Heart right ventricle (tissue), 16 donors: ENCODE measurements at places on chromosomes 1 and 21.

DNA sequence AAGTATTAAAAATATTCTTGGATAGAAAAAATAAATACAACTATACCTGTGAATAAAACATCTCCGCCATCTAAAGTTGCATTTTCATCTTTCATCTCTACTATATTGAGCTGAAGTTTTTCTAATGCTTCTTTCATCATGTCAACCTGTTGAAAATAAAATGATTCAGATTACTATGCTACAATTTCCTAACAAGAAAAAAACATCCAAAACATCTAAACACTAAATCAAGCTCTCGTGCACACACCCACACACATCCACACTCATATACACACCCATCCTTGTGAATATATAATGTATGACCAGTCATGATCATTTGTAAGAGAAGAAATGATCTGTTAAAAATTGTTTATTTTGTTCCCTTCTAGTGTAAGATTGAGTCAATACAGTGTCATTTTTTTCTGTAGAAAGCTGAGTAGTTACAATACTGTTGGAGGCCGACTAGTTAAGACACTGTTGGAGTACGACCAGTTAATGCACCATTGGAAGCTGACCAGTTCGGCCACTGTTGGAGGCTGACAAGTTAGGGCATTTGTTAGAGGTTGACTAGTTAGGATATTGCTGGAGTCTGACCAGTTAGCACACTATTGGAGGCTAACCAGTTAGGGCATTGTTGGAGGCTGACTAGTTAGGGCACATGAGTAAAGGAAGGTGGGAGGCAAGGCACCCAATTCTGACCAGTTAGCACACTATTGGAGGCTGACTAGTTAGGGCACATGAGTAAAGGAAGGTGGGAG lies 82.4 kb upstream of the BCL10 start:
- H3K27ac ChIP-seq: no peak overlapping the region
- H3K4me3 ChIP-seq: no peak overlapping the region
- H3K36me3 ChIP-seq: no peaks in the 10 kb centered on the region
- no peak for DNase-seq
- H3K27me3 ChIP-seq: no peaks in the 10 kb centered on the region

DNA sequence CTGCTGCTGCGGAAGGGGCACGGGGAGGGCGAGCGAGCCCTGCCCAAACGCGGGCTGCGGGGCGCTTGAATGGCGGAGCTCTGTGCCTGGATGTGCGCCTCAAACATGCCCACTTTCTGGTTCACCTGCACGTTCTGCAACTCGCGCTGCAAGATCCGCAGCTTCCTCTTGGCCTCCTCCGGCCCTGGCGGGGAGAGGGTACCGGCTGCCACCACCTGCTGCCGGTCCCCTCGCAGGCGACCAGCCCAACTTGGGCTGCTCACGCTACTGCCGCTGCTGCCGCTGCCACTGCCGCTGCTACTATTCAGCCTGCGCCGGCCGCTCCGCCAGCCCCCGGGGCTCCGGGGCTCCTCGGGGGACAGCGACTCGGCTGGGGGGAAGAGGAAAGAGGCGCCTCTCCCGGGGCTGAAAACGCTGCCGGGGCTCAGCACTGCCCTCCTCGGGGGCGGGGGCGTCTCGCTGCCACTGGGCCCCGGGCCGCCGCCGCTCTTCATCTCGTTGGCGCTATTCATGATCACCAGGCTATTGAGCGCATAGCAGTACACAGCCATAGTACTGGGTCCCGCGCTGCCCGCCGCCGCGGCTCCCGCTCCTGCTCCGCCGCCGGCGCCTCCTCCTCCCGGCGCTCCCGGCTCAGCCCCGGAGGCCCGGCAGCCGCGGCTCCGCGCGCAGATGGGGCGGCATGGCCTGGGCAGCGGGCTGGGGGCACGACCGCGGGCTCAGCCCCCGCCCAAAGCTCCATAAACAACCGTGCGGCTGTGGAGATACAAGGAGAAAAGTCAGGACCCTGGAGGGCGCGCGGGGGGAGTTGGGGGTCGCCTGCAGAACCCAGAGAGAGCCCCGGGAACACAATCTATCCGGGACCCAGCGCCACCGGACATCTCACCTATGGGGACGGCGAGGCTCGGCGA lies 1.9 kb downstream of the ITPKB start:
- peak overlapping the region; percentile 97 for H3K27ac ChIP-seq
- H3K4me3 ChIP-seq: peak overlapping the region; percentile 86
- peaks cover 59% of the 10 kb centered on the region for H3K4me1 ChIP-seq
- H3K36me3 ChIP-seq: no peaks in the 10 kb centered on the region
- peak; percentile 49 for DNase-seq
- H3K27me3 ChIP-seq: no peaks in the 10 kb centered on the region

DNA sequence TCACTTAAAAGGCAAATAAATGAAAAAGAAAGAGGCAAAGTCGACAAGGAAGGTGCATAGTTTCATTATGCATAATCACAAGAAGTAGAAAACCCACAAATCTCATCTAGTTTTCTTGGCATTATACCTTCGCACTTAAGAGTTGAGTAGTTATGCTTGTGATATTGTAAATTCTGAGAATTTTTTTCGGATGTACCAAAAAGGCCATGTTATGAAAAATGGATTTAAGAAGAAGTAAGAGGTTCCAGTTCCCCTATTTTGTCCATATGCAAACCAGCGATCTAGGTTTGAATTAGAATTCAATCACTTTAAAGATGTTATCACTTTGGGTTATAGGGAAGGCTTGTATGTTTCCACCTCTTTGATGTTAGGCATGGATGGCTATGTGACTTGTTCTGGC lies 7.9 kb upstream of the ERICH3 start:
- no peak overlapping the region for H3K4me3 ChIP-seq
- no peaks in the 10 kb centered on the region for H3K27me3 ChIP-seq
- no peaks in the 10 kb centered on the region for H3K4me1 ChIP-seq
- no peak overlapping the region for H3K27ac ChIP-seq

- no peaks in the 10 kb centered on the region for H3K4me1 ChIP-seq
- DNase-seq: no peak
- no peak overlapping the region for H3K27ac ChIP-seq
- H3K4me3 ChIP-seq: no peak overlapping the region
Observed at GRCh38 chr1:55154616-55155015, 60.5 kb downstream of the USP24 start.

DNA sequence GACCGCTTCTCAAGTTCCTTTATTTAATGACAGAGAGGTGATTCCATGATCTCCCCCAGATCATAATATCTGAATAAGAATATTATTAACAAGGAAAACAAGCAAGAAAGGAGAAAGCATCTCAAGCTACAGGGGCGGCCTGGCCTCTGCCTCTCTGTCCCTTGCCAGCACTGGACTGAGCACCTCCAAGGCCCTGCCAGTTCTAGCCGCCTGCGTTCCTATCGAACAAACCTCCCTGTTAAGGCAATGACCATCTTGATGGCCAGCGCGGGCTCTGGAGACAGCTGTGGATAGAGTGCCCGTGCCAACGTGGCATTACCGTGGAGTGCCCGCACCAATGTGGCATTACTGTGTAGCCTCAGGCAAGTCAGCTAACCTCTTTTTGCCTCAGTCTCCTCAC lies 84.8 kb downstream of the NPHP4 start:
- H3K27me3 ChIP-seq: no peaks in the 10 kb centered on the region
- peaks cover 23% of the 10 kb centered on the region for H3K36me3 ChIP-seq
- no peaks in the 10 kb centered on the region for H3K4me1 ChIP-seq

DNA sequence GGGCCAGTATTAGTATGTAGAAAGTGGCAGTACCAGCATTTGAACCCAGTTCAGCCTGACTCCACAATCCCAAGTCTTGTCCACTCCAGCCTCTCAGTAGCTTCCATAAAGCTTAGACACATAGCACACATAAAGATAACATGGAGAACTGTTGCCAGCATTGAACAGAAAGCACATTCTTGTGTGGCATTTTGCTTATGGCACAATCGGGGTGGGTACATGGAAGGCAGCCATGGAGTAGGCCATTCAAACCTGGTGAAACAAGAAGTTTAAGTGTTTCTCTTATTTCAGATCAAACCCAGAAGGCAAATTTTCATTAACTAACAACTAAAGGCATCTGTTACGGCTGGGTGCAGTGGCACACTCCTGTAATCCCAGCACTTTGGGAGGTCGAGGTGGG lies 102.7 kb downstream of the HIVEP3 start:
- no peaks in the 10 kb centered on the region for H3K36me3 ChIP-seq
- no peak for DNase-seq
- no peak overlapping the region for H3K4me3 ChIP-seq
- H3K4me1 ChIP-seq: peaks cover 32% of the 10 kb centered on the region
- H3K27ac ChIP-seq: no peak overlapping the region
- H3K27me3 ChIP-seq: no peaks in the 10 kb centered on the region

GRCh38 chr1:10713614-10714013 lies 82.8 kb downstream of the CASZ1 start:
- H3K4me3 ChIP-seq: no peak overlapping the region
- no peaks in the 10 kb centered on the region for H3K36me3 ChIP-seq
- peaks cover 62% of the 10 kb centered on the region for H3K4me1 ChIP-seq

DNA sequence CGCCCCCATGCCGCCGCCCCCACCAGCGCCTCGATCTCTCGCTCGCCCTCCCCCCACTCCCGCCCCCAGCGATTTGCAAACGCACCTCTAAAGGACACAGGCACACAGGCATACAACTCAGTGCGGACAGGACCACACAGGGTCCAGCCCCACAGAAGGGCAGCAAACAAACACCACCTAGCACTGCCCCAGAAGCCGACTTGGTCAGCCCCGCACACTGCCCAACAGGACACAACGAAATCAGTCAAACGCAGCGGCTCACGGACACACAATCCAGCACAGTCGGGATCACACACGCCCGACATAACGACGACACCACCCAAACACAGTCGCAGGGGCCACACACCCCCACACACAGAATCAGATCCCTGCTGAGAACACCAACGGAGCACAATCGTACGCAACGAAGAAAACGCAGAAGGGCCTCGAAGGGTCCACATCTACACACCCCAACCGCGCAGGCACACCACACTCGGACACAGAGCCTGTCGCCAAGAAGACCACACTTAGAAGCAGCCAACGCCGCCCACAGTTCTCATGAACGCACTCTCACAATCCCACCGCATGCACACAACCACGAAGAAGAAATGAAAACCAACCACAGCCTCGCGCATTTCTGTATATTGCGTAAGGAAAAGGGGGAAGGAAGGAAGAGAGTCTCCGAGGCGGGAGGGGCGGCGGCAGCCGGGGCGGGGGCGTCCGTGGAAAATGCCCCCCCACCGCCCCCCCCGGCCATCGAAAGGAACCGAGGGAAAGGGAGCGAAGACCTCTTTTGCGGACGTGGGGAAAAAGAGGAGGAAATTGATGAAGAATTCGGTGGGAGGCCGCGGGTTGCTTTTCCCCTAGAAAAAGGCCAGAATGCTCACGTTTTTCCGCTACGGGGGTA lies 481 bp downstream of the TAL1 start:
- H3K27me3 ChIP-seq: peaks cover 84% of the 10 kb centered on the region
- H3K36me3 ChIP-seq: no peaks in the 10 kb centered on the region
- peak; percentile 30 for DNase-seq
- peaks cover 47% of the 10 kb centered on the region for H3K4me1 ChIP-seq
- peak overlapping the region; percentile 89 for H3K27ac ChIP-seq
- H3K4me3 ChIP-seq: peak overlapping the region; percentile 72

GRCh38 chr1:223304931-223305330 lies 59.0 kb downstream of the SUSD4 start:
- DNase-seq: no peak
- H3K4me1 ChIP-seq: no peaks in the 10 kb centered on the region
- no peak overlapping the region for H3K27ac ChIP-seq
- no peak overlapping the region for H3K4me3 ChIP-seq
- no peaks in the 10 kb centered on the region for H3K36me3 ChIP-seq
- H3K27me3 ChIP-seq: no peaks in the 10 kb centered on the region

GRCh38 chr1:98490099-98490498 lies 171.4 kb upstream of the SNX7 start:
- no peak overlapping the region for H3K27ac ChIP-seq
- H3K4me1 ChIP-seq: no peaks in the 10 kb centered on the region
- no peaks in the 10 kb centered on the region for H3K27me3 ChIP-seq
- no peak for DNase-seq

DNA sequence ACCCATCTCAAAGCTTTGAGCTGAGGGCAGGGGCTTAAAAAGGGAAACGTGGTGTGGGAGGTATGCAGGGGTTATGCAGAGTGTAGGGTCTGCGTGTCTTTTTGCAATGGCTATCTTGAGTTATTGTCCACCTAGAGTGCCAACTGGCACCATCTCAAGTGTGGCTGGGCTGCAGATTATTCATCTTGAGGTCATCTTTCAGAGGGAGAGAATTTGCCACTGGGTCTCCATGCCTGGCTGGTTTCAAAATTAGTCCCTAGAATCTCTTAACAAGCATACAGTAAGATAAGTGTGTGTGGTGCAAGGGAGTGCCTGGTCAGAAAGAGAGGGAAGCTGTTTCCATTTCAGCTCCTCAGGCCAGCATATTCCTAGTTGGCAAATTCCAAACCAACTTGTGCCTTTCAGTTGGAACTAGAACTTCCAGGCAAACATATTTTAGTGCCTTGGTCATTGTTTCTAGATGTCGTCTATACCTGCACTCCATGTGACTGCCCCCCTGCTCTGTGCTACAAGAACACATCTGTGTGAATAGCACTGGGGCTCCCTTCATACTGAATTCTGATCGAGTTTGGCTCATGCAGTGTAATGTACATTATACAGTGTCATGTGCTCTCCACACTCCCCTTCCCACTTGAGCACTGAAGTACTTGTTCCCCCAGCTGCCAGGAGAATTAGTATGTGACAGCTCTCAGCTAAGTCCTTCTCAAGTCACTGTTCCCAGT lies 5.0 kb upstream of the OR2T8 start:
- H3K4me1 ChIP-seq: no peaks in the 10 kb centered on the region
- no peaks in the 10 kb centered on the region for H3K27me3 ChIP-seq
- no peak overlapping the region for H3K4me3 ChIP-seq
- H3K27ac ChIP-seq: no peak overlapping the region
- no peaks in the 10 kb centered on the region for H3K36me3 ChIP-seq

- peaks cover 91% of the 10 kb centered on the region for H3K4me1 ChIP-seq
- H3K36me3 ChIP-seq: peaks cover 52% of the 10 kb centered on the region
- H3K27me3 ChIP-seq: no peaks in the 10 kb centered on the region
- no peak for DNase-seq
- no peak overlapping the region for H3K4me3 ChIP-seq
Observed at GRCh38 chr1:155134322-155134721, 1.3 kb upstream of the SLC50A1 start.

- no peaks in the 10 kb centered on the region for H3K4me1 ChIP-seq
- no peak for DNase-seq
Observed at GRCh38 chr1:23505851-23506250, 21.9 kb upstream of the ASAP3 start.

DNA sequence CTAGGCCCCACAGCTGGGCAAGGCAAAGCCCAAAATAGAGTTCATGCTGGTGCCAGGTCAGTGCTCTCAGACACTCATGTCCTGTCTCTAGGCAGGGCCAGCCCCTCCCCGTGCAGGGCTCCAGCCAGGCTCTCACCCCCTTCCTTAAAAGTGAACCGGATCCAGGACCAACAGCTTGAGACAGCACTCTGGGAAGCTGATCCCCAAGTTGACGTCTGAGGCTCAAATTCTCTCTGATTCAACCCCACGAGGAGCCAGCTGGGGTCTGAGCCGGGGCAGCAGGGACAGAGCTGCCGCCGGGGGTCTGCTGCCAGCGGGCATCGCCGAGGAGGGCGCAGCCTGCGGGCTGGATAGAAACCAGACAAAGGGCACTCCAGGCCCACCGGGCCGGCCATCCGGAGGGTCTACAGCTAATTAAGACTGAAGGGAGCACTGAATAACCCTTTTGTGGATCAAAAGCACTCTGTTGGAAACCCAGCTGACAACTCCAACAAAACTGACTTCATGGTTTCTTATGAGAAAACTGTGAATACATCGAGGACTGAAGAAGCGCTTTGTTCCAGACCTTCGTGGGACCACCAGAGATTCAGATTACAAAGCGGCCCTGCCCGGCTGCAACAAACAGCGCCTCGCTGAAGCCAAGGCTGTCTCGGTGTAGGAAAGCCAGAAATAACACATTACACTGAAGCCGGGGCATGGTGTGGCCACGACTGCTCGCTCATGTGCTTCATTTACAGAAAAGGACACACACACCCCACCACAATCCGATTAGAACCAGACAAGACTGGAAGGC lies 95.8 kb downstream of the PSMG1 start:
- no peaks in the 10 kb centered on the region for H3K36me3 ChIP-seq
- peak overlapping the region; percentile 98 for H3K27ac ChIP-seq
- peaks cover 36% of the 10 kb centered on the region for H3K4me1 ChIP-seq
- H3K27me3 ChIP-seq: no peaks in the 10 kb centered on the region
